ENCODE measurements at places on chromosomes 16 and 17.

DNA sequence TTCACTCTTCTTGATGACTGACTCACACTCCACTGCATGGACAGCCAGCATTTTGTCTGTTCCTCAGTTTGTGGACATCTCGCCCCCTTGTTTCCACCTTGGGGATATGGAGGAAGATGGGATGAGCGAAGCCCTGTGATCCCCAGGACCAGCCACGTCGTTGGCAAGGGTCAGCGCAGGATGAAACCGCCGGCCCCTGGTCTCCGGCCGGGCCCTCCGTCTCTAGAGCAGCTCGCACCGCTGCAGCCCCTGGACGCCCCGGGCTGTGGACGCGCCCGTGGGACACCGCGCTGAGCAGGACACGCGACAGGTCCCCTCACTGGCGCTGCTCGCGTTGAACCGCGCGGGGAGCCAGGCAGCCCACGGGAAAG, 604 bp upstream of the ZC3H18 start:
- no peak for DNase-seq

DNA sequence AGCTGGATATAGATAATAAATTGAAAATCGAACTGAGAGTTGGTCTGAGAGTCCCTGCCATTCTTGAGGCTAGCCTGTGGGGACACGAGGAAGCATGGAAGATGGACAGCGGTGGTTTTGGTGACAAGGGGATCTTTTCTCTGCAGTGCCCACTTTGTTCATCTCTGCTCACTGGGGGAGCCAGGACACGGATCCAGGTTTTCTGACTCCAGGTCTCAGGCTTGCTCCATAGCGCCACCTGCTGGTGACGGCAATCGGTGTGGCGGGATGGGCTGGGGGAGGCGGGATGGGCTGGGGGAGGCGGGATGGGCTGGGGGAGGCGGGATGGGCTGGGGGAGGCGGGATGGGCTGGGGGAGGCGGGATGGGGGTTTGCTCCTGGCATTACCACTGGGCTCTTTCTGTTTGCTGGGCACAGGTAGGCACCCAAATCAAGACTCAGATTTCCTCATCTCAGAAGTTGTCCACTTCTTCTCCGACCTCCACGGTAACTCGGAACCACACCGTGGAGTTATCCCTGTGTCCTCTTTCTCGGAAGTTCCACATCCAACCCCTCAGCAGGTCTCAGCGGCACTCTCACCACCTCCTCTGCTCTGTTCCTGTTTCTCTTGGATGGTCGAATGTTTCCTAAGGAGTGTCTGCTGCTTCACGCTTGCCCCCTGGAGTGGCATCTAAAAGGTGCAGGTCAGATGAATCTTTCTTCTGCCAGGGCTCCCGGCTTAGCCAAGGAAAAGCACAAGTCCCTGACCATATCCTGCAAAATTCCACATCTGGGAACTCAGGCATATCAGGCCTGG, 142.4 kb downstream of the CYLD start:
- DNase-seq, result no peak

DNA sequence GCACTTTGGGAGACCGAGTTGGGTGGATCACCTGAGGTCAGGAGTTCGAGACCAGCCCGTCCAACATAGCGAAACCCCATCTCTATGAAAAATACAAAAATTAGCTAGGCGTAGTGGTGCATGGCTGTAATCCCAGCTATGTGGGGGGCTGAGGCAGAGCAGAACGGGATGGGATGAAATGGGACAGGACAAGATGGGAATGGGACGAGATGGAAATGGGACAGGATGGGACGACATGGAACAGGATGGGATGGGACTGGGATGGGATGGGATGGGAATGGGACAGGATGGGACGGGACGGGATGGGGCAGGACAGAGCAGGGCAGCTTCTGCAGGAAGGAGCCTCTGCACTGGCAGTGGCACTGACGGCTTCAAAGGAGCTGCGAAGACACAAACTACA, 106.1 kb downstream of the ANKRD11 start:
- DNase-seq, result no peak

GRCh38 chr16:3147046-3147756, 12.4 kb downstream of the ZNF213 start:
- DNase-seq, result no peak

DNA sequence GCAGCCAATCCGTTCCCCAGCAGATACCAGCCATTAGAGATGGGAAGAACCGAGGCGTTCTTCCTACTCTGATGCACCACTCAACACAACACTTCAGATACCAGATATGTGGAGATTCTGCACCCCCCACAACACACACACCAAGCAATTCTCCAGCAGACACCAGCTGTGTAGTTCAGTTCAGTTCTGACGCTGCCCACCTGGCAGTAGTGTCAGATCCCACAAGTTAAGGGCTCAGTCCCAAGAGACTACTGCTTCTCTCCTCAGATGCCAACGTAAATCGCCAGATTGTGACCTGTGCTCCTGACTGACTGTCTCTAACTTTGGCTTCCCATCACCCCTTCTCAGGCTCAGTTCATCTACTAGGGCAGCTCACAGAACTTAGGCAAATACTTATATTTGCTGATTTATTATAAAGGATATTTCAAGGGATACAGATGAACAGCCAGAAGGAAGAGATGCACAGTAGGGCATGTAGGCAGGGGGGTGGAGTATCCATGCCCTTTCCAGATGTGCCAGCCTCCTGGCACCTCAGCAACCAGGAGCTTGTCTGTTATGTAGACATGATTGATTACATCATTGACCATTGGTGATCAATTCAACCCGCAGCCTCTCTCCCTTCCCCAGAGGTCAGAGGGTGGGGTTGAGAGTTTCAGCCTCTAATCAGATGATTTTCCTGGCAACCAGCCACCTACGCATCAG, 110.6 kb downstream of the PRKCA start:
- no peak for DNase-seq

- peak; percentile 68 for DNase-seq
Measured at GRCh38 chr17:74361230-74362068, at the start of gene BTBD17. Gene BTBD17, minus strand, starts transcription at chr17:74361868. Its CDS starts 49 bp downstream, at chr17:74361819.

DNA sequence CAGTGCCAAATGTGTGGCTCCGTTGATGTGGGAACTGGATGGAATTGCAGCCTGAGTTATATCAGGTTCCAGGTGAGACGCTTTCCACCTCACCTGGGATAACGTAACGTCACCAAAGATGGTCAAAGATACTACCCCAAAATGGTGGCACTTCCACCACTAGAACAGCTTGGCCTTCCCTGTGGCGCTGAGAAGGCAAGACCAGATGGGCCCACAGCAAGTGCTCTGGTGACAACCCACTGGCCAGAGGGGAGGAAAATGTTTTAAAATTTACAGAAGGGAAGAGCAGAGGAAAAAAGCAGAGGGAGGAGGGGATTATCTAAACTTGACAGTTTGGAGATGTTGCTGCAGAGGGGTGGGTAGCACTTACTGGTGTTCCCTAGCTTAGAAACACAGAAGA, 7.5 kb upstream of the ITGA2B start:
- no peak for DNase-seq

GRCh38 chr16:10256784-10257641, 74.8 kb upstream of the GRIN2A start:
- DNase-seq, result peak; percentile 25

DNA sequence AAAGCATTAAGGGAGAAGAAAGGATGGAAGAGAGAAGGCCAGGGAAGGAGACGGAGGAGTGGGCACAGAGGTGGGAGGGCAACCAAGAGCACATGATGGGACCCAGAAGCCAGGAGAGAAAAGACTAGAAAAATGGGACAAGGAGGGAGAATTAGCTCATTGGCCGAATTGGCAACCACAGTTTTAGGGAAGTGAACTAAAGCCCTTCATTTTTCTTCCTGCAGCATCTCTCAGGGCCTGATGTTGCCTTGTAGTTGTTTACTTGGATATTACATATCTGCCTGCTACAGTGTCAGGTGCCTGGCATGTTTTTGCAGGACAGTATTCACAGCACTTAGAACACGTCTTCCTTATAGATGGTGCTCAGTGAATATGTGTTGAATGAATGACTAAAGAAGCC, 19.0 kb downstream of the EMP2 start:
- no peak for DNase-seq

GRCh38 chr17:59436900-59437299, 105.4 kb downstream of the YPEL2 start:
- DNase-seq, result no peak

DNA sequence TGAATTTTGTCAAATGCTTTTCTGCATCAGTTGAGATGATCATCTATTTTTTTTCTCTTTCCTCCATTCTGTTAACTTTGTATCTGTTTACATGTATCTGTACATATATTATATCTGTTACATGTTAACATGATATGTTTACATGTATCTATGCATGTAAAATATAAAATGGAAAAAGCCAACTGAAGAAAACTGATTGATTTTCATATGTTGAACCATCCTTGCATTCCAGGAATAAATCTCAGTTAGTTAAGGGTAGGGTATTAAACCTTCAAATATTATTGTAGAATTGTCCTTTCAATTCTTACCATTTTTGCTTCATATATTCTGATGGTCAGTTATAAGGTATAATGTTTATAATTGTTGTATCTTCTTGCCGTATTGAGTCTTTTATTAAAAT, 336.1 kb downstream of the ZFHX3 start:
- DNase-seq, result no peak

- DNase-seq, result no peak
Measured at GRCh38 chr17:80652756-80653330, 108.2 kb downstream of the RPTOR start.

DNA sequence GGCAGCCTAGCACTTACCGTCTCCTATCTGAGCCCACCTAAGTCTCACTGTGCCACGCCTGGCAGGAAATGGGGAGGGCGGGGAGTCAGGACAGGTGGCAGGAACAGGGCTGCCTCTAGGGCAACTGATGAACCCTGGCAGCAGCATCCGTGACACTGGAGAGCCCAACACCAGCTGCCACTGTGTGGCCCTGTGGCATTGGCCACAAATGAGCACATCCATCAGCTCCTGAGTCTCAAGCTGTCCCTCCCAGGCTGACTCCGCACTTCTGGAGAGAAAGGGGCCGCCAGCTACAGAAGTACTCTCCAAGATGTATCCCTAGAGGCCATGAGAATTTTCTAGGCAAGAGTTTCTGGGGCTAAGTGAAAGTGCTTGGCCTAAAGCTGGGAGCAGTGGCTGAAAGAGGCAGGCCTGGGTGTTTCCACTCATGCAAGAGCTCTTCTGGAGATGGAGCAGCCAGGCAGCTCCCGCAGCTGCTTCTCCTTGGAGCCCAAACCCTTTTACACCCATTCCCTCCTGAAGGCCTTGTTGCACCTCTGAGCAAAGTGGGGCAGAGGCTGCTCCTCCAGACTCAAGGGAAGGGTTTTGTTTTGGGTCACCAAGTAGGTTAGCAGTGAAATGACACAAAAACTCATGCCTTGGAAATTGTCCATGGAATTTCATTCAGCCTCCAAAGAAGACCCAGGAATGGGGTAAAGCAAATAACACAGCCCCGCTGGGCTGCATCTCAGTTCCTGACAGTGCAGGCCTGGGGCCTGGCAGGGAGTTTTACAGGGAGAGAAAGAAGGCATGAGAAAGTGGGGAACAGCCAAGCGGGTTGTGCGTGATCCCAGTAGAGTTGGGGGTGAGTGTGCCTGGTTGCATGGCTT, 25.8 kb downstream of the PEMT start:
- no peak for DNase-seq

DNA sequence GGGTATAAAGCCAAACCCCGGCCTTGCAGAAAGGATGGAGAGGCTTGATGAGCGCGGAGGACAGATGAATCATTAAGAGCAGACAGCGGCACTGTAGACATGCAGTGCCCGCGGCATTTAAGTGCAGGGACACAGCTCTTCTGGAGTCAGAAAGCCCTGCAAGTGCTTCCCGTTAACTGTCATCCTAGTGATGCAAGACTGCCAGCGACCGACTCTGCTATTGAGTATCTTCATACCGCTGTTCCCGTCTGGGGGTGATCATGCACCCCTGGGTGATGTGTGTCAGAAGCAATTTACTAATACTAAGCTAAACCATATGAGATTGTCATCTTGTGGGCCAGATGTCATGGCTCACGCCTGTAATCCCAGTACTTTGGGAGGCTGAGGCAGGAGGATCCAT, 101.0 kb downstream of the ABCC6 start:
- DNase-seq, result no peak
